ENCODE measurements at places on chromosomes 3 and 15. TPM values are rescaled to one million over a fixed set of nuclear protein-coding genes. Genes with fewer than 3 reads are reported as not detected.

GRCh38 chr3:18057471-18058091 is 315.1 kb upstream of the TBC1D5 start:
- H3K4me1 ChIP-seq, result peaks cover 8% of the 10 kb centered on the region
- no peaks in the 10 kb centered on the region for H3K27me3 ChIP-seq
- H3K4me3 ChIP-seq, result no peak overlapping the region
- no peak overlapping the region for H3K27ac ChIP-seq

The UROC1 gene
- total RNA-seq, result not detected

GRCh38 chr3:21944251-21944650 is 193.2 kb upstream of the ZNF385D start:
- no peak overlapping the region for H3K4me3 ChIP-seq
- no peaks in the 10 kb centered on the region for H3K36me3 ChIP-seq
- no peaks in the 10 kb centered on the region for H3K27me3 ChIP-seq
- no peak overlapping the region for H3K27ac ChIP-seq

- DNase-seq, result no peak
- no peaks in the 10 kb centered on the region for H3K36me3 ChIP-seq
- no peaks in the 10 kb centered on the region for H3K27me3 ChIP-seq
- no peak overlapping the region for H3K27ac ChIP-seq
These were observed 107.0 kb upstream of the RORA start for GRCh38 chr15:61336026-61336638.
